ENCODE measurements at places on chromosomes 6 and 20.

- no peak for DNase-seq
Measured at GRCh38 chr20:25005661-25006060, 13.1 kb upstream of the APMAP start.

DNA sequence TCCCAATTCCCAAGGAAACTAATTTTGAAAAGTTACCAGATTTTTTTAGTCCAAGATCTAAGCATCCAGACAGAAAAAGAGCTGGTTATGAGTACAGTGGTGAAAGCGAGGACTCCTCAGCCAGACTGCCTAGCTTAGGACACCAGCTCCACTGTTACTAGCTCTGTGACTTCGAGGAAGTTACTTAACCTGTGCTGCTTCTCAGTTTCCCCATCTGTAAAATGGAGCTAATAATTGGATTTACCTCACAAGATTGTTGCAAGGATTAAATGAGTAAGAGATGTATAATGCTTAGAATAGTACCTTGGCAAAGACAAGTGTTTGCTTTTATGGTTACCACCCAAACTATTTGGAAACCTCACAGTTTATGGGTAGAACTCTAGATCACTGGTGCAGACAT lies 1.1 kb downstream of the NT5DC1 start:
- no peak for DNase-seq

DNA sequence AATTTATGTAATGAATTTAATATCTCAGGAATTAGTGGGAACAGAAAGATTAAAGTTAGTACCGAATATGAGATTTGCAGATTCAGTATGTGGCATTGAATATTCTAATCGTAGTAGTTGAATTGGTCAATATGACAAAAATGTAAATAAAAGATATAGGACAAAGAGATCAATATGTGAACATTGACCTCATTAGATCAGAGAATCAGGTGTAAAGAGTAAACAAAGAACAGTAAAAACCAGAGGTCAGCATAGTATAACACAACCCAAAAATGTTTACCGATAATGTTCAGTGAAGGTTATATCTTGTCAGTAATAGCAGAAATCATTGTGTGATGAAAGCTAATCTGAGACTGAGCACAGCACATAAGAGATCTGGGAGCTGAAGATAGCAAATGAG lies 152.0 kb downstream of the FAM83B start:
- DNase-seq: no peak

DNA sequence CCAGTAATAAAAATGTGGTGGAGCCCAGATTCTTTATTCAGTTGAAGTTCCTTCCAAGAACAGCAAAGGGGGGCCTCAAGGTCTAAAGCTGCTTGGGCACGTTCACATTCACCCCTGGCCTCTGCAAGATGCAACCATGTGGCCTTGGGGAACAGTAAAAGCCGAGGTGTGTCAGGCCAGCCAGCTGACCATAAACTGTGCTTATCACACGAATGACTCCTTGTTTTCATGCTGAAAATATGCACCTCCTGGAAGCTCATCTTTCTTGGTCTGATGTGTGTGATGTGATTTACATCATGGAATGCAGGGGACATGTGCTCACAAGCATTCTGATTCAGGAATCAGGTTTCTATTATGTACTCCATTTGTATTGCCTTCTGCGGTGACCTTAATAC lies 211.6 kb upstream of the MARCKS start:
- no peak for DNase-seq

- no peak for DNase-seq
Measured at GRCh38 chr6:136067731-136068341, 182.3 kb downstream of the MTFR2 start.

DNA sequence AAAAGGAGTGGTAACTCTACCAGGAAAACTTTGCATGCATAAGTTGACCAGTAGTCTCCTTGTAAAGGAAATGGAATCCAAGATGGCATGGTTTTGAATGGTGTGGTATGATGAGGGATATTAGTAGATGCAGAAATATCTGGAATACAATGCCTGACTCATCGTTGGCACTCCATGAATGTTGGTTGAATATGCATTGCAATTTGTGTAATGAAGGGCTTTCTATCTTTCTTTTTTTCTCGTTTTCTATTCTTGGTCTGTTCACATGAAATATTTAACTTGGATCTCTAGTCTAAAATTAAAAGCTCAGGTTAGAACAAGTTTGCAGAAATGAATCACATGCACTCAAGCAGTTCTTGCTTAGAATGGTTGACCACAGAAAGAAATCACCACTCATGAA lies 277.3 kb upstream of the PRND start:
- no peak for DNase-seq

GRCh38 chr6:105994118-105994590 lies 92.0 kb upstream of the PRDM1 start:
- DNase-seq: no peak
